Ureter (tissue), 1 donor: ENCODE measurements at places on chromosomes 16 and 17.

GRCh38 chr16:65120831-65121721 is 787 bp downstream of the CDH11 start:
- no peak for DNase-seq

DNA sequence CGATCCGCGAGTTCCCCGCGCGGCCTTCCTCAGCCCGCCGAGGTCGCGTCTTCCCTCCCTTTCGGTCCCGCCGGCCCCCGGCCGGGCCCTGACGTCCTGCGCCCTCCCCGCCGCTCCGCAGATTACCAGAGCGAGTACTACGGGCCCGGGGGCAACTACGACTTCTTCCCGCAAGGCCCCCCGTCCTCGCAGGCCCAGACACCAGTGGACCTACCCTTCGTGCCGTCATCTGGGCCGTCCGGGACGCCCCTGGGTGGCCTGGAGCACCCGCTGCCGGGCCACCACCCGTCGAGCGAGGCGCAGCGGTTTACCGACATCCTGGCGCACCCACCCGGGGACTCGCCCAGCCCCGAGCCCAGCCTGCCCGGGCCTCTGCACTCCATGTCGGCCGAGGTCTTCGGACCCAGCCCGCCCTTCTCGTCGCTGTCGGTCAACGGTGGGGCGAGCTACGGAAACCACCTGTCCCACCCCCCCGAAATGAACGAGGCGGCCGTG is 5.4 kb downstream of the LHX1 start:
- DNase-seq: no peak

DNA sequence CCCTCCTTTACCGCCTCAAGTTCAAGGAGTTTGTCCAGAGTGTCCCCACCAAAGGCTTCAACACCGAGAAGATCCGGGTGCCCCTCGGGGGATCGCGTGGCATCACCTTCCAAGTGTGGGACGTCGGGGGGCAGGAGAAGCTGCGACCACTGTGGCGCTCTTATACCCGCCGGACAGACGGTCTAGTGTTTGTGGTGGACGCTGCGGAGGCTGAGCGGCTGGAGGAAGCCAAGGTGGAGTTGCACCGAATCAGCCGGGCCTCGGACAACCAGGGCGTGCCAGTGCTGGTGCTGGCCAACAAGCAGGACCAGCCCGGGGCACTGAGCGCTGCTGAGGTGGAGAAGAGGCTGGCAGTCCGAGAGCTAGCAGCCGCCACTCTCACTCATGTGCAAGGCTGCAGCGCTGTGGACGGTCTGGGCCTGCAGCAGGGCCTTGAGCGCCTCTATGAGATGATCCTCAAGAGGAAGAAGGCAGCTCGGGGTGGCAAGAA is 1.1 kb downstream of the ARL4D start:
- no peak for DNase-seq

- no peak for DNase-seq
These were observed 305.2 kb downstream of the SEC14L1 start for GRCh38 chr17:77445760-77446532.

DNA sequence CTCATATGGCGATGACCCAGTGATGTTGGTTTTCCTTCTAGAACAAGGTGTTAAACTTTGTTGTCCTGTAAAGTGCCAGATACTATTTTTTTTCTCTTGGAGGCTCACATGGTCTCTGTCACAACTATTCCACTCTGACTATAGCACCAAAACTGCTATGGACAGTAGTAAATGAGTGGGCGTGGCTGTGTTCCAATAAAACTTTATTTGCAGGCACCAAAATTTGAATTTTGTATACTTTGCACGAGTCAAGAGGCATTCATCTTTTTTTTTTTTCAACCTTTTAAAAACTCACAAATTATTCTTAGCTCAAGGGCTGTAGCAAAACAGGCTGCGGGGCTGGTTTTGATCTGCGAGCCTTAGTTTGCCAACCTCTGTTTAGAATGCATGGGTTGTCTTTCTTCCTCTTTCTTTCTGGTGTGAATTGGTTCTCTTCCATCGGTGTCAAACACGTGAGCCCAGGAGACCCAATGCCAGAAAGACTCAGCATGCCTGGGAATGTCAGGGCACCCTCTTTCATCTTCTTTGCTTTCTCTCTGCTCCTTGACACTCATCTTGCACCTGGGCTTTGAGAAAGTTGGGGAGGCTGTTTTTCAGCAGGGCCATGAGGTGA is 2.1 kb downstream of the SYT17 start:
- DNase-seq: no peak

DNA sequence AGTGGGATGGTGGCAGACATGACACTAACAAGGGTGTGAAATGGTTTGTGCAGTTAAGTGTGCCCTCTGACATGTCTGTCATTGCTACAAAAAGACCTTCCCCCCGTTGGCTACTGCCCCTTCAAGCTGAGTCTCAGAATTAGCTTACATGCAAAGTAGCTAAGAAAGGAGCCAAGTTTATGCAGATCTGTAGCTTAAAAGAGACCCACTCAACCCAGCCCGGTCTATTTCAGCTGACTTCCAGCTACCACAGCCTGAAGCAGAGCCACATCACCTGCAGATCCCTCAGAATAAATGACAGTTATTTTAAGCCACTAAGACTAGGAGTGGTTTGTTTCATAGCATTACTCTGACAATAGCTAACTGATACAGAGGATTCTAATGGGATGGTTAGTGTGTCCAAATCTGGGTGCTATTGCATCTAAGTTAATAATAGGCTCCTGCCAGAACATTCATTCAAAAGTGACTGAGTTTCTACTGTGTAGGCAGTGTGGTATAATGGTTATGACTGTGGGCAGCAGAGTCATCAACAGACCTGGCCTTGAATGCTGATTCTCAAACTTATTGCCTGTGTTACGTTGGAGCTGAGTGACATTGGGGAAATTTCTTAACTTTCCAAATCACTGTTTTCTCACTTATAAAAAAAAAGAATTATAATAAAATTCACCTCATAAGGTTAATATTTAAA is 11.7 kb downstream of the C17orf67 start:
- DNase-seq: no peak

GRCh38 chr16:27568077-27568476 is 18.1 kb downstream of the KATNIP start:
- no peak for DNase-seq

- peak; percentile 97 for DNase-seq
These were observed 3.6 kb downstream of the CDC42EP4 start for GRCh38 chr17:73308017-73308823.

DNA sequence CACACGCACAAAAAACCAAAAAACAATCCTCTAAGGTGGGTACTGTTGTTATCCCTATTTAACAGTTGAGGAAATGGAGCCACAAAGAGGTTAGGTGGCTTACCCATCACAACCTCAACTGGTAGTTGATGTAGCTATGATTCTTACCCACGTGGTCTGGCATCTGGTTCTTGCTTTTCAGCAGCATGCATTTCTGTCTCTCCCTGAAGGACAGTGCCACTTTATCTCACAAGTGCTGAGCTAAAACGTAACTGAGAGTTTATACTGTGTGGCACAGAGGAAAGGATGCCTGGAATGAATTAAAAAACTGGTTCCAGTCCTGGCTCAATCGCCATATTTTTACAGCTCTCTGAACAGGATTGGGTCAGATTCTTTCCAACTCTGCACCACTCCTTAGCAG is 1.9 kb upstream of the CORO6 start:
- no peak for DNase-seq

- peak; percentile 74 for DNase-seq
These were observed 160.6 kb upstream of the RPL38 start for GRCh38 chr17:74042744-74043486.

DNA sequence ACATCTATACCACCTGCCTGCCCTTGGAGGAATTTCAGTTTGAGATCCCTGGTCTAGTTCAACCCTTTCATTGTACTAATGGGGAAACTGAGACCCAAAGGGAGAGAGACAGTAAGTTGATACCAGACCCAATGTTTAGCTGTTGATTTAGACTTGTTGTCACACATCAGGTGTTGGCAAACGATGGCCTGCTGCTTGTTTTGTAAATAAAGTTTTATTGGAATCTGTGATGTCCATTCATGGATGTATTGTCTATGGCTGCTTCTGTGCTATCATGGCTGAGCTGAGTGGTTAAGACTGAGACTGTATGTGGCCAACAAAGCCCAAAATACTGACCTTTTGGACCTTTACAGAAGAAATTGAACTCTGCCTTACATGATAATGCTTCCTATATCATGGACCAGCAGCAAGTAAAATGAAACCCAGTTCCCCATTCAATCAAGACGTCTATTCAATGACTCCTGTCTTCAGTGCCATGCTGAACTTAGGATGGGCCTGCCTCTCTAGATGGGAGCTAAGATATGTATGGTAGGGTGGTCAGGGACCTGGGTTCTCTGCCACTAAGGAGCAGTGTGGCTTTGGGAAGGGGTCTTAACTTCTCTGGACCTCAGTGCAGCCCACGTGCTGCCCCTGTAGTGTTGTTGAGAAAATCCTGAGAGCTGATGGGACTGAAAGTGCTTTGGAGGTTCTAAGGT is 111.0 kb downstream of the IRX5 start:
- peak; percentile 8 for DNase-seq

- no peak for DNase-seq
These were observed 3.7 kb downstream of the HPR start for GRCh38 chr16:72066747-72067146.

DNA sequence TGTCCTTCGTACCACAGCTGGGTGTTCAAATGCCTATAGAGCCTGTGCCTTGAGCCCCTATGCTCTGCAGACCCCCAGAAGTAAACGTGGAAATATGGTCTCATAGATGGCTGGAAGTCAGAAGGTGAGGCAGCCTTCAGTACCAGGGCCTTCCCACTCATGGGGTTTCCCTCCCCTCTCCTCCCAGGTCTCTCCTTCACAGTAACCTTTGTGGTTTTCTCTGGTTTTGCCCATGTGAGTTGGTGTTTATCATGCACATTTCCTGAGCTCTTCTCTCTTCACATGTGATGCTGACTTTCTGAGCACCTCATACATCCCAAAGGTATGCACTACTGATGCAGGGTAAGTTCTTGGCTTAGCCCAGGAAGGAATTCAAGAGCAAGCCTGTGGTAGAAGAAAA is 35.4 kb downstream of the TMEM114 start:
- DNase-seq: no peak

GRCh38 chr17:7463372-7463846 is 16.0 kb downstream of the ZBTB4 start:
- DNase-seq: no peak

DNA sequence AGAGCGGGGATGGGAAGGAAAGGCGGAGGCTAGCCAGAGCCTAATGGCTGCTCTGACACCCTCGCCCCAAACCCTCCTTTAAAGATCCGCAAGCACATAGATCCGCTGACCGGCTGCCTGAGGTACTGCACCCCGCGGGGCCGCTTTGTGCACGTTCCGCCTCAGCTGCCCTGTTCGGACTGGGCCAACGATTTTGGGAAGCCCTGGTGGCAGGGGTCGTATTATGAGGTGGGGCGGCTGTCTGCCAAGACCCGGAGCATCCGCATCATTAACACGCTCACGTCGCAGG is 663 bp downstream of the CYB5D1 start:
- peak; percentile 61 for DNase-seq

- no peak for DNase-seq
These were observed 8.3 kb upstream of the RBFOX1 start for GRCh38 chr16:7324321-7324720.

- no peak for DNase-seq
These were observed 1.4 kb upstream of the CA4 start for GRCh38 chr17:60148373-60148772.

- no peak for DNase-seq
These were observed 388.8 kb downstream of the ZFHX3 start for GRCh38 chr16:72658888-72659717.

DNA sequence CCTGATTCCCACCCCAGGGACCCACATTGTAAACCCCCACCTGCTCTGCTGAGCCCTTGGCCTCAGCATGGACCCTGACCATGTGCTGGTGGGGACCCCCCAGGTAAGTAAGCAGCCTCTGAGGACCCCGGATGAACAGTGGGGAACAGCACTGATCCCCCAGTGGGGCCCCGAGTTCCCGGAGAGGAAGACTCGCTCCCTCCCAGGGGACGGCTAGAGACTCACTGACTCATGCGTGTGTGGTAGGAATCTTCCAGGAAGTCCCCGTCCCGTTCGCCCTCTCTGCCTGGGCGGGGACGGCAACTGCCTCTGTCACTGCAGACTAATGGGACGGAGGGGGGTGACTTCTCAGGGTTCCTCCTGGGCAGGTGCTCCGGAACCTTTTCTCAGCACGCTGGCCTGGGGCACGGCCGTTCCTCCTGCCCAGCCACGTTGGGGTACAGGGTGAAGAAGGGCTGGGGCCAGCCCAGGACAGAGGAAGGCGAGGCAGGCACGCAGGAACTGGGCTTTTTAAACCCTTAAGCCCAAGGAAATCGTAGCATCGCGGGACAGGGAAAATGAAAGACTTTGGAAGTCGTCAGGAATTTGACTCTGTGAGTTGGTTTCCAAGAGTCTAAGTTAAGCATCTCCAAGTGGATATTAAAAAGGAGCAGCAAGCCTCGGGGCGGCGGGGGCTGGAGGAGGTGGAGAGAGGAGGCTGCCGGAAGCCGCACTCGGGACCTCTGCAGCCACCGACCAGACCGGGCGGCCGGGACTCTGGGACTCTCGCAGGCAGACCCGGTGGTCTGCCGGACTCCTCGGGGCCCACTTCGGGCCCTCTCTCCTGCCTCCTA is 178.7 kb downstream of the SEC14L1 start:
- DNase-seq: peak; percentile 91

DNA sequence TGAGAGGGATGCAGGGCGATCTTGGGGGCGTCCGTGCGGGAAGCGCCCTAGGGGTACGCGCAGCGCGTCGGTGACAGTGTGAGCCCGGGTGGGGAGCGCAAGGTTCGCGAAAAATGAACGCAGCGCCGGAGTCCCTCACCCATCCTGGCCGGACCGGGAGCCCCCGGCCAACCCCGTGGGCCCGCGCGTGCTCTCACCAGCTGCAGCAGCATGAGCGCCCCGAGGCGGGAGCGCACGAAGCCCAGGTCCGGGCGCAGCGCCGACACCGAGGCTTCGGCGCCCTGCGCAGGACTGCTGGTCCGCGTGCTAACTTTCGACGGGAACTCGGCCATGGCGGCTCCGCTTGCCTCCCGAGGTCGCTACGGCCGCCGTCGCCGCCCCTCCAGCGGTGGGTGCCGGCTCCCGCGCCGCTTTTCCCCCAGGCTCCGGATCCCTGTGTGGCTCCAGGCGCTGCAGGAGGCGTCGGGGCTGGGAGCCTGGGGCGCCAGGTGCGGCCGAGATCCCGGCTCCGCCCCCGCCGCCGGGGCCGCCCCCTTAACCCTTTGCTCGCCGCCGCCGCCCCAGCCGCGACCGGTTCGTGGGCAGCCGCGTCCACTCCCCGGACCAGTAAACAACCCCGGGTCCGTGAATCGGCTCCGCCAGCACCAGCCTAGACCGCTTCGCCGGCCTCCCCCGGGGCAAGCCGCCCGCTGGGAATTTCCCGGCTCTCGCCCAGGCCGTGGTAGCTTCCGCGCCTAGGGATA is at the start of gene PLLP:
Gene PLLP (minus strand): TSS at position 464 of the 743 bp plus-strand sequence. CDS start 132 bp downstream, at position 332.
- peak; percentile 54 for DNase-seq

DNA sequence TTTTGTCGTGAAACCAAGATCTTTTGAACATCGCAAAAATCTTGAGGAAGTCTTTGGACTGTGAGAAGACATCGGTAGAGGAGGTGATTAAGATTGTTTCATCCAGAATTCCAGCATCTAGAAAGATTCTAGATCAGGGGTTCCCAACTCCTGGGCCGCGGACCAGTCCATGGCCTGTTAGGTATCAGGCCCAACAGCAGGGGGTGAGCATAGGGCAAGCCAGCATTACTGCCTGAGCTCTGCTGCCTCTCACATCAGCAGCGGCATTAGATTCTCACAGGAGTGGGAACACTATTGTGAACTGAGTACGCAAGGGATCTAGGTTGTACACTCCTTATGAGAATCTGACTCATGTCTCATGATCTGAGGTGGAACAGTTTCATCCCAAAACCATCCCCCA is 600.6 kb upstream of the CDH11 start:
- no peak for DNase-seq
